HFFc6 (cell line): ENCODE measurements at places on chromosomes 1 and 21. TPM values are rescaled to one million over a fixed set of nuclear protein-coding genes. Genes with fewer than 3 reads are reported as not detected.

DNA sequence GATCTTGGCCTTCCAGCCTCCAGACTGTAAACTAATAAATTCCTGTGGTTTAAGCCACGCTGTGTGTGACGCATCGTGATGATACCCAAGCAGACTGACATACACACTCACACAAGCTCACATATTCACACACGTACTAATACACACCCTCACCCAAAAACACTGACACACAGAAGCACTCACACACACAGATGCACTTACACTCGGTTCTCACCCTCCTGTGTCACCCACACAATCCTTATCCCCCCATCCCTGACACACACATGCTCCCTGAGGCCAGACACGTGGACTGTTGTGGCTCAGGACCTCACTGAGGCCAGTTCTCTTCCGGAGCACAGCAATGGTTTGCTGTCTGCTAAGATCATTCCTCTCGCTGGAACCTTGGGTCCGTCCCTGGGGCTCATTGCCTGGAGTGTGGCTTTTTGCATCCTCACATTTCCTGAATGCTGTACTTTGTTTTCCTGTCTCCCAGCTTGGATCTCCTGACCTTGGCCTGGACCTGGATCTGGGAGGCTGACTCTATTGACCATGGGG lies 76.9 kb upstream of the LYST start:
- H3K4me3 ChIP-seq: peak overlapping the region; percentile 33; the same call in 1 of the 2 replicates
- peaks cover 3% of the 10 kb centered on the region; the same call in 1 of the 2 replicates for H3K27me3 ChIP-seq
- 0 out of 2 replicates have a peak, but pooled peaks cover 5% of the 10 kb centered on the region for H3K36me3 ChIP-seq
- DNase-seq: peak; percentile 94

DNA sequence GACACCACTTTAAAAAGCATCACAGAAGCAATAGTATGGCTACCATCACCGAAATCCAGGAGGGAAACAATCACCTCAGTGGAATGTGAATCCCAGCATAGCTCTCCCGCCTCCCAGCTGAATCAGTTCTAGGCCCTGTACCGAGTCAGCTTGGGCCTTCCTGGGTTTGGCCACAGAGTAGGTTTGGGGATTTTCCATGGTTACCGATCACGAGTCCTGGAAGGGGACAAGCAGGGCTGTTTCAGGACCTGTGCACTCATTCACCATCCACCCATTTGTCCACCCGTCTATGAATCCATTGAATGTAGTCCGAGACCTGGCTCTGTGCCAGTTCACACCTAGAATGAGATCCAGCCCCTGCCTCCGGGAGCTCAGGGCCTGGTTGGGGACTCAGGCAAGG lies 94.2 kb downstream of the ARHGEF10L start:
- peaks cover 33% of the 10 kb centered on the region; the same call in 1 of the 2 replicates for H3K36me3 ChIP-seq
- H3K27me3 ChIP-seq: no peaks in the 10 kb centered on the region; the same call in 1 of the 2 replicates
- peak; percentile 81 for DNase-seq
- H3K4me1 ChIP-seq: peaks cover 49% of the 10 kb centered on the region

GRCh38 chr1:109499661-109500536 lies 6.0 kb downstream of the CYB561D1 start:
- H3K27me3 ChIP-seq: peaks cover 3% of the 10 kb centered on the region; the same call in 1 of the 2 replicates
- peak overlapping the region; percentile 71 for H3K4me3 ChIP-seq
- DNase-seq: peak; percentile 73

GRCh38 chr1:208741296-208741695 lies 497.1 kb upstream of the PLXNA2 start:
- H3K27me3 ChIP-seq: no peaks in the 10 kb centered on the region
- no peak overlapping the region for H3K27ac ChIP-seq
- H3K4me1 ChIP-seq: no peaks in the 10 kb centered on the region
- no peak for DNase-seq
- H3K4me3 ChIP-seq: no peak overlapping the region
- 0 out of 2 replicates have a peak, but pooled peaks cover 5% of the 10 kb centered on the region for H3K36me3 ChIP-seq

DNA sequence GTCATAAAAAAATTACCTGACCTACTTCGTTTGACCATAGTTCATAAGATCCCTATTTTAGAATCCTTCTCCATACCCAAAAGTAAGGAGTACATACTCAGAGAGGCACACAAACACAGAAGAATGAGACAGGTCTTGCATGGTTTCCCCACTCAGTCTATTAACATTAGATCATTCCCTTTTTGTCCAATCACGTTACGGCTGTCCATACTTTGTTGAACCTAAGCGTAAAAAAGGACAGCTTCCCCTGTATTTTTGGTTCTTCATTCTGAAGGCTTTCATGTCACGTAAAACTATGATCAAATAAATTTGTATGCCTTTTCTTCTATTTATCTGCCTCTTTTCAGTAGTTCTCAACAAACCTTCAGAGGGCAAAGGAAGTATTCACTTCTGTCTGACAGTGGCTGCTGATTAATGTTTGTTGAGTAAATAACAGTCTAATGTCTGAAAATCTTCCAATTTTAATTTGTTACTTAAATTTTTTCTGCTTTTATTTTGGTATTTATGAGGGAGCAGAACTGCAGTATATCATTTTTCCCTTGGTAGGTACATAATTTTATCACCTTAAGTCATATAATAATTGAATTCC lies 16.4 kb downstream of the PKN2 start:
- no peak overlapping the region for H3K27ac ChIP-seq
- no peak for DNase-seq
- no peak overlapping the region for H3K4me3 ChIP-seq
- peaks cover 47% of the 10 kb centered on the region for H3K4me1 ChIP-seq
- H3K27me3 ChIP-seq: no peaks in the 10 kb centered on the region

DNA sequence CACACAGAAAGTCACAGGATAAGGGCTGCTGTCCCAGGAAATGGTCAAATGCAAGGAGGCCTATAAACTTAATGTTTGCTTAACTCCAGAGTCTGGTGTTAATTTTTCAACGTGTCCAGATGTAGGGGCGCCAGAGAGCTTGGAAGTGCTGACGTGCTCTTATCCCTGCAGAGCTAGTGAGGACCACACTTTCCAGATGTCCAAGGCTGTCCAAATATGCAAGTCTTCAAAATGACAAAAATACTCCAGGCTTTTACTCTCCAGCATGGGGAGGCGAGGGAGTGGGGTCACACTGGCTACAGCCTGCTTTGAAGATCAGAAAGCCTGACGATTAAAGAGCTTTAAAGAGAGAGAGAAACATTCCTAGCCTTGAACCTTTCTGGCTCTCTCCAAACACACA lies 57.6 kb downstream of the ABCA4 start:
- no peaks in the 10 kb centered on the region; the same call in 1 of the 2 replicates for H3K27me3 ChIP-seq
- no peak overlapping the region for H3K4me3 ChIP-seq
- peaks cover 55% of the 10 kb centered on the region for H3K4me1 ChIP-seq
- peak; percentile 16 for DNase-seq
- no peak overlapping the region for H3K27ac ChIP-seq
- no peaks in the 10 kb centered on the region for H3K36me3 ChIP-seq

DNA sequence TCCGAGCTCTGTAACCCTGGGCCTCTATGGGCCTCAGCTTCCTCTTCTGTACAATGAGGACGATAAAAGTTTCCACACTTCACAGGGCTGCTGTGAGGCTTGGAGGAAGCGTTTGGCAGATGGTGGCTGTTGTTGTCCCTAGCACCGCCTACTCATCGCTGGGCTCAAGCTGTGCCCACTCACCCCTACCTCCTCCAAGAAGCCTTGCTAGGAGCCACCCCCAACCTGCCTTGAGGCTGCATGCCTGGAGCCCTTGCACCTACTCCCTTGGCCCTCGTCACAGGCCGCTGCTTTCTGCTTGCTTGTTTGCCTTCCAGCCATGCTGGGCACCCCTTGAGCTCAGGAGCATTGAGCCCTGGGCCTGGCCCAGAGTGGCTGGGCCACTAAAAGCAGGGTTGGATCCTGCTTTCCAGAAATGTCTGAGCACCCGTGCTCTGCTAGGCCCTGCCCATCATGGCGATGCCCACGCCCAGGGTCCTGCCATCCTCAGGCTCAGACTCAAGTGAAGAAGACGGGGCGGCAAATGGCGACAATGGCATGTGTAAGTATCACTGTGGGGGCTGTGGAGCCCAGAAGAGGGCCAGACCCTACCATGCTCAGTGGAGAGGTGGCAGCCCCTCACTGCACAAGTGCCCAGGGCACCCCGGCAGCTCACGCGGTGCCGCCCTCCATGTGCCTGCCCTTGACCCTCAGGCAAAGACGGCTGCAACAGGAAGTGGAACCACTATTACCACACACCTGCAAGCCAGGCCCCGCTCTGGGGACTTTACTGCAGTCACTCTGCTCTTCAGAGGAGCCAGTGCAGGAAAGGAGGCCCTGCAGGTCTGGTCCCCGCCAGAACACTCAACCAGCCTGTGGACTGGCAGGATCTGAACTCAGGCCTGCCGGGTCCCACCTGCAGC lies 9.5 kb downstream of the SH3BGRL3 start:
- no peak for DNase-seq
- H3K36me3 ChIP-seq: no peaks in the 10 kb centered on the region
- H3K4me3 ChIP-seq: no peak overlapping the region
- H3K4me1 ChIP-seq: peaks cover 35% of the 10 kb centered on the region
- H3K27me3 ChIP-seq: peaks cover 2% of the 10 kb centered on the region

- H3K27ac ChIP-seq: peak overlapping the region; percentile 72; the same call in 1 of the 2 replicates
- no peaks in the 10 kb centered on the region; the same call in 1 of the 2 replicates for H3K36me3 ChIP-seq
- DNase-seq: no peak
- peaks cover 3% of the 10 kb centered on the region; the same call in 1 of the 2 replicates for H3K27me3 ChIP-seq
- peak overlapping the region; percentile 54; the same call in 1 of the 2 replicates for H3K4me3 ChIP-seq
These were observed 227.4 kb downstream of the SDCCAG8 start for GRCh38 chr1:243483071-243483771.

- H3K27ac ChIP-seq: no peak overlapping the region
- DNase-seq: no peak
- peaks cover 25% of the 10 kb centered on the region for H3K36me3 ChIP-seq
These were observed 8.2 kb downstream of the TBX15 start for GRCh38 chr1:118979754-118980575.

- DNase-seq: no peak
- peaks cover 38% of the 10 kb centered on the region for H3K4me1 ChIP-seq
- H3K4me3 ChIP-seq: no peak overlapping the region
- no peaks in the 10 kb centered on the region for H3K27me3 ChIP-seq
These were observed 311.5 kb downstream of the DUSP10 start for GRCh38 chr1:221430152-221430960.

DNA sequence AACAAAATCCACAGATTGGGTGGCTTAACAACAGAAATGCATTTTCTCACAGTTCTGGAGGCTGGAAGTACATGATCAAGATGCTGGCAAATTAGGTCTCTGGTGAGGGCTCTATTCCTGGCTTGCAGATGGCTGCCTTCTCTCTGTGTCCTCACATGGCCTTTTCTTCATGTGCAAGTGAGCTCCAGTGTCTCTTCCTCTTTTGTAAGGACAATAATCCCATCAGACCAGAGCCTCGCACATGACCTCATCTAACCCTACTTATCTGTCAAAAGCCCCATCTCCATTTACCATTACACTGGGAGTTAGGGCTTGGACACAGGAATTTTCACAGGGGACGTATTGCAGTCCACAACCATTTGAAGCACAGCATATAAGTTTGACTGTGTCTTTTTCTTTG lies 181.6 kb downstream of the NEGR1 start:
- no peak overlapping the region for H3K4me3 ChIP-seq
- DNase-seq: no peak
- no peaks in the 10 kb centered on the region for H3K27me3 ChIP-seq
- no peaks in the 10 kb centered on the region for H3K36me3 ChIP-seq

- peaks cover 7% of the 10 kb centered on the region for H3K27me3 ChIP-seq
- H3K4me3 ChIP-seq: no peak overlapping the region
- peaks cover 9% of the 10 kb centered on the region; the same call in 1 of the 2 replicates for H3K36me3 ChIP-seq
- no peak for DNase-seq
- H3K4me1 ChIP-seq: peaks cover 56% of the 10 kb centered on the region
These were observed 24.6 kb downstream of the B3GALT5 start for GRCh38 chr21:39637197-39637970.

DNA sequence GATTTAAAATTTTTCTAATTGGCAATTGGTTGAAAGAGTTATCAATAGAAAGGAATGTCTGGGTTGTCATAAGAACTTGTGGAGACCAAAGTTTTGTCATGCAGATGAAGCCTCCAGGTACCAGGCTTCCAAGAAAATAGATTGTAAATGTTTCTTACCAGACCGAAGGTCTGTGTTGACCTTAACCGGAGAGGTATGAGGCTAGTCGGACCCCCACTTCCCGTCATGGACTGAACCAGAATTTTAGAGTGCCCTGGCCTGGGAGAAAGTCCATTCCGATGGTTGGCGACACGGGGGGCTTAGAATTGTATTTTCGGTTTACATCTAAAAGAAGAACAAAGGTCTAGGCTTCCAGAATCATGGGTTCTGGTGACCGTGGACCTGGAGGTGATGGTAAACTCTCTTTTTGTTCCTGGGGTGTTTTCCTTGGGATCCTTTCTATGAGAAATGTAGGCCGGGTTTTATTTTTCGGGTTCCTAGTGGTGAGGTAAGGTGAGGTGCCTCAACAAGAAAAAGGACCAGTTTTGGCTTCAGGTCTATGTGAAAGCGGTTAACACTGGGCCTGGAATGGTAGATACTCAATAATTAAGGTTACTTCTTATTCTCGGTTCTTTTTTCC lies 405 bp upstream of the UHMK1 start:
- no peak for DNase-seq
- H3K4me3 ChIP-seq: peak overlapping the region; percentile 93
- peaks cover 30% of the 10 kb centered on the region for H3K4me1 ChIP-seq
- H3K27me3 ChIP-seq: peaks cover 2% of the 10 kb centered on the region
- H3K36me3 ChIP-seq: peaks cover 21% of the 10 kb centered on the region
- peak overlapping the region; percentile 91 for H3K27ac ChIP-seq

DNA sequence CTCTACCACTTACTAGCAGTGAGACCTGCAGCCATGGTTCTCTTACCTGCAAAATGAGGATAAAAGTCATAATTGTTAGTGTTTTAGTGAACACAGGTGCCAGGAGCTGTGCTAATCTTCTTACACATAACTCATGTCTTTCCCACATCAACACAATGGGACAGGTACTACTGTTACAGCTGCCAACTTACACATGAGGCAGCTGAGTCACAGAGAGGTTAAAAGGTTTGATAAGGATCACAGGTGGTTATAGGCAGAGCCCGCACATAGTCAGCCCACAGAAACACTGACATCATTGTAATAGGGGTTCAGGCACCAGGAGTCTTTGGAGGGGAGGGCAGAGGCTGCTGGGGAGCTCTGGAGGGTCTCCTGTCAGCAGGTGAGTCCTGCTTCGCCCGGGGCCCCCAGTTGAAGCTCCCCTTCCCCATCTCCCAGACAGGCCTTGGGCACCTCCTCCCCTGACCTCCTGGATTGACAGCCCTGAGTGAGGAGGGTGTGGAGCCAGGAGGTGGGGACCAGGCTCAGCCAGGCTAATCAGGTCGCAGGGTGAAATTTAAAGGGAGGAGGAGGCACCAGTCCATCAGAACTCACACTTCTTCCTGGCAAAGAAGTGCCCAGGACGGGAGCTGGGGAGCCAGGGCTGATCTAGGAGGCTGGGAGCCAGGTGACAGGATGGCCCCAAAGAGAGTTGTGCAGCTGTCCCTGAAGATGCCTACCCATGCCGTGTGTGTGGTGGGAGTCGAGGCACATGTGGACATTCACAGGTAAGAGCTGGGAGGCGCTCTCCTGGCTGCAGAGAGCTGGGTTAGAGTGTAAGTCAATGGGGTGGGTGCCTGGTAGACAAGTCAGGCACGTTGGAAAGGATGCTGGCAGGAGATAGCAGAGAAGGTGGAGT lies at the start of gene PADI1:
TSS of gene PADI1 (plus strand) at position 583 of the 895 bp plus-strand sequence. CDS start at position 673, 90 bp downstream.
- DNase-seq: no peak
- no peak within 1 kb of the TSS for H3K4me3 ChIP-seq
- peaks cover 46% of the 10 kb centered on the region for H3K4me1 ChIP-seq
- H3K27me3 ChIP-seq: peaks cover 7% of the 10 kb centered on the region
- H3K36me3 ChIP-seq: no peaks in the 10 kb centered on the region
- H3K27ac ChIP-seq: no peak within 1 kb of the TSS

Gene SPATA21
- total RNA-seq: 0.07 TPM in 1 of 3 replicates, not detected in the others

Gene VAMP4
- total RNA-seq: 11.0 and 13.3 TPM in 2 replicates

Gene PRAMEF12
- not detected in 3 replicates for total RNA-seq

Gene BCL2L15
- 0.09 to 0.59 TPM in 2 of 3 replicates, not detected in the other for total RNA-seq

Gene FCRL4
- not detected in 2 replicates for total RNA-seq

Gene SPATA46
- total RNA-seq: not detected in 2 replicates

Gene RIPPLY3
- total RNA-seq: not detected in 2 replicates
